ENCODE measurements at places on chromosomes 6 and 20.

- DNase-seq = no peak
Observed at GRCh38 chr6:20211941-20212391, 303 bp downstream of the MBOAT1 start.

- DNase-seq = no peak
Observed at GRCh38 chr6:126784161-126784790, 334.2 kb upstream of the RSPO3 start.

DNA sequence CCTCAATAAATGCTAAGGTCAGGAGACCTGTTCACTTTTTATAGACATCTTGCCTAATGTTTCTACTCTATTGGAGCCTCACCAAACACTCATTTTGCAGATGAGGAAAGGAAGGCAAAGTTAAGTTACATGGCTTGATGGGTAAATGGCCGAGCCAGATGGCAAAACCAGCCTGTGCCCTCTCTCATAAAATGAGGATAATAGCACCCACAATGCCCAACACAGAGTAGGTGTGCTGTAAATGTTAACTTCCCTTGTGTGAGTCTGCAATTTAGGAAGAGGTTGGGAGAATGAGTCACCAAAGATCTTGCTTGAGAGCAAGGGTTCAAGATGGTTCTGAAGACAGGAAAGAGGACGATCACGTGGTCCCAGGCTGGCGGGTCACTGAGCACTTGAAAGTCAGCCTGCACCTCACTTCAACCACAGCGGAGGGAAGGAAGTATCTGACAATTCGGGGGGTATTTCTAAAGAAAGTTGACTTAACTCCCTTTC, 3.3 kb downstream of the KCNK5 start:
- peak; percentile 81 for DNase-seq

DNA sequence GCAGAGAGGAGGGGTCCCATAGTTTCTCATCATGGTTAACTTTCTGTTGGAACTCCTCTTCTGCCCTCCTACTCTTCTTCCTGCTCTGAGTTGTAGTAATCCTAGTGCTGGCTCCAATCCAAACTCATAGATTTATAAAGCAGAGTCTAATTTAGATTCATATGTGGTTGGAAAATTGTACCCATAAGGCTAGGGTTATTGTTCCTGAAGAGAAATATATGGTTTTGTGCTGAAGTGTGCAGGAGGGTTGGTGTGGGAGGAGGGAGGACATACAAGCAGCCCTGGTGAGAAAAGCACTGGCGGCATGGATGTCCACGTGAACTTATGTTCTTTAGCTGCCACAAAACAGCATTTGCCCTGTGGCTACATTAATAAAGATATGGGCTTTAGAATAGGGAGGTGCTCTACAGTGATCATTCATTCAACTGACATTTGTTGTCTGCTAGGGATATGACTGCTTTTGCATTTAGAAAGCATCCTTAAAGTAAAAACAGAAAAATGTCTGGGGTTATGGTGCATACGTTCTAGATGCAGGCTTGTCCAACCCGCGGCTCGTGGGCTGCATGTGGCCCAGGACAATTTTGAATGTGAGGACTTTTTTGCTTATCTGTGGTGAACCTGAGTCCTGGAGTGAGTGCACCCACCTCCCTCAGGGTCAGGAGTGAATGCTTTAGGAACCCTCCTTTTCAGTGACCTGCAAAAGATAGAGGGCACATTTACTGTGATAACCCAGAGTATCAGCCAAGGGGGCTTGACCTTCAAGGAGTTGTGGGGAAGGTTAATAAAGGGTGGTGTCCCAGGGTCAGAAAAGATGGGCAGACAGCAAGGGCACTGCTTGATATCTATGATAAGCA, 4.1 kb downstream of the HLA-A start:
- no peak for DNase-seq

DNA sequence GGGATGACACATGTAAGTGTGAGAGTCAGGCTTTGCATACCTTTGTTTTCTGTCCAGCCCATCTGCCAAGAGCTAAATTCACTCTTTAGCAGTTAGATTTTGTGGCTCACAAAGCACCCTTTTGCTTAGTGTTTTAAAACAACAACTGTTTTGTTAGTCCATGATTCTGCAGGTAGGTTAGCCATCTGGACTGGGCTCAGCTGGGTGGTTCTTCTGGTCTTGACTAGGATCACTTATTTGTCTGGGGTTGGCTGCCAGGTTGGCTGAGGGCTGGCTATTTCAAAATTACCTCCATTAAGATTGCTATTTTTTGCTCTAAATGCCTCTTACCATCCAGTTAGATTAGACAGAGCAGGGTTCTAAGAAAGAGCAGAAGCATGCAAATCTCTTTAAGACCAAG, 489.3 kb downstream of the BTBD3 start:
- no peak for DNase-seq

DNA sequence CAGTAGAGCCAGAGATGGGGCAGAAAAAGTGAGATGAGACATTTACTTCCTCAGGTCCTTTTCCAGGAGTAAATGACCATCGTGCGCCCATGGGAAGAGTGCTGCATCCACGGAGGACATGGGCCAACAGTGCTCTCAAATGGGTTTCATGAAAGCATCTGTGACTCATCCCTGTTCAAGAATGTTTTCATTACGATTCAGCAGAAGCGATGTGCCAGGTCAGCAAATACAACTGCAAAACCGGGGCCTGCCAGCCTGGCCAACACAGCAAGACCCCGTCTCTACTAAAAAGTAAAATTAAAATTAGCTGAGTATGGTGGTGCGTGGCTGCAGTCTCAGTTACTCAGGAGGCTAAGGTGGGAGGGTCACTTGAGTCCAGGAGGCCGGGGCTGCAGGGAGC, 125.1 kb downstream of the LY86 start:
- DNase-seq = no peak

GRCh38 chr20:7031222-7031621, 263.7 kb downstream of the BMP2 start:
- no peak for DNase-seq

GRCh38 chr6:40640599-40641227, 53.5 kb upstream of the LRFN2 start:
- DNase-seq = no peak

DNA sequence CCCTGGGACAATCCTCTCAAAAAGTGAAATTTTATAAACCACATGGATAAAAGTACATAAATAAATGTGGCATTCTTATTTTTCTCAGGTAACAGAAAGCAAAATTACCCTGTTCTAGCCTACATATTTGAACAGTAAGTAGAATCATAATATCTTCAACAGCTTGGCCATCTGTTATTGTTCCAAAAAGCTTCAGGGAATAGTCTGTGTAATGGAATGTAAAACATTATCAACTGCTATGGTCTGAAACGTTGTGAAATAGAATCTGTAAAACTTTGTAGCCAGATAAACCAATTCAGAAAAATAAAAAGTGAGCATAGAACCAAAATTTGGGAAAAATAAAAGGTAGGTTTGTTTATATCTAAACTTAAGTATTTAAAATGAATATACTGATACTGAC, 114.7 kb downstream of the THEMIS start:
- no peak for DNase-seq

- no peak for DNase-seq
Observed at GRCh38 chr6:134816300-134816699, 133.6 kb downstream of the ALDH8A1 start.

DNA sequence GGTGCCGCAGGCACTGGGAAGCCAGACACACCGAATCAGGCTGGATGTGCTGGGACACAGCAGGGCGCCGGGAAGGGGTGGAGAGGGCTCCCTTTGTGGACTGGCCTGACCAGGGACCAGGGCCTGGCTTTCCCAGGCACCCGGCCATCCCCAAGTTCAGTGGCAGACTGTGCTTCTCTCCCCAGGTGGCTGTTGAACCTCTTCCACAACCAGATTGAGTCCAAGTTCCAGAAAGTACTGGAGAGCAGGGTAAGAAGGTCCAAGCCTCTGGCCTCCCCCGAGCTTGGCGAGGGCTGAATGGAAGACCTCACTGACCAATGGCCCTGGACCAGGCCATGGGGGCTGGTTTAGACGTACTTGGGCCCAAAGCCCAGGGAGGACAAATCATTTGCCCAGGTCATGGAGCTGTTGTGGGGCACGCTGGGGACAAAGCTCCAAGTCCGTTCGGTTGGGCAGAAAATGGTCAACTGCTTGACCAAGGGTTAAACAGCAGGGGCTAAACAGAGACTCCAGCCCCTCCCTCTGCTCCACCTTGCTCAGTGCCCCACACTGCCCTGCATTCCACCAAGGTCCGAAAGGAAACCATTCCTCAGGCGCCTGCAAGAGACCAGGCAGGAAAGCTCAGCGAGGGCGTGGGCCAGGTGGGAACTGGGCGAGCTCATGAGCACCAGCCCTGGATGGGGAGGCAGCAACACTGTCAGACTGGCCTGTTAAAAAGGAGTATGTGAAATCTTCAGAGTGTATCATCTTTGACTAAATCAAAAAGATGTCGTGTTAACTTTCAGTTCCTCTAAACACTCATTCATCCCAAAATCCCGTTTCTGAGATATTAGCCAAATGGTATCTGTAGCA, 9.1 kb downstream of the LBP start:
- DNase-seq = no peak

- peak; percentile 98 for DNase-seq
Observed at GRCh38 chr6:109349419-109349987, 32.8 kb downstream of the CD164 start.

DNA sequence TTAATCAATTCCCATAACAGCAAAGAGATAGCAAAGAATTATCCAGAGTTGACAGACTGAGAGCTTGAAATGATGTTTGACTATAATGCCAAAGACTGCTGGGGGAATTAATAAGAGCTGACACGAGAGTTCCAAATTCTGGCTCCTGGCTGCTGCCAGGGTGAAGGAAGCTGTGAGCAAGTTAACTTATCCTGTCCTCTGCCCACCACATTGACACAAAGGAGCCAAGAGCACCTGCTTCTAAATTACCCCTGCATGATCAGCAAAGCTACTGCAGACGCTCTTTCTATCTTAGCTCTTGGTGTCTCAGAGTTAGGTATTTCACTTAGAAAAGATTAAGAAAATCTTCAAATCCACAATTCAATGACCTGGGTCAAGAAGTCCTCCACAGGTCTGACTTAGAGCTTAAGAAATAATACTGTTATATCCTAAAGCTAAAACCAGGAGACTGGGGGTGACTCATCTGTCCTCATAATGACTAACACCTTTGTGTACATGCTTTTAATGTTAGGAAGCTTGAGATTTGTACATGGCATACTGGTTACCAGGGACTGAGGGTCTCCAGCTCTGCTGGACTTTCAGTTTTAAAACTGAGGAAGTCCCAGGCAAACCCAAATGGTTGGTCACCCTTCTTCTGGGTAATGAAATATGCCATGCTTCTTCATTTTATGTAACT, 13.2 kb upstream of the FRK start:
- DNase-seq = no peak

DNA sequence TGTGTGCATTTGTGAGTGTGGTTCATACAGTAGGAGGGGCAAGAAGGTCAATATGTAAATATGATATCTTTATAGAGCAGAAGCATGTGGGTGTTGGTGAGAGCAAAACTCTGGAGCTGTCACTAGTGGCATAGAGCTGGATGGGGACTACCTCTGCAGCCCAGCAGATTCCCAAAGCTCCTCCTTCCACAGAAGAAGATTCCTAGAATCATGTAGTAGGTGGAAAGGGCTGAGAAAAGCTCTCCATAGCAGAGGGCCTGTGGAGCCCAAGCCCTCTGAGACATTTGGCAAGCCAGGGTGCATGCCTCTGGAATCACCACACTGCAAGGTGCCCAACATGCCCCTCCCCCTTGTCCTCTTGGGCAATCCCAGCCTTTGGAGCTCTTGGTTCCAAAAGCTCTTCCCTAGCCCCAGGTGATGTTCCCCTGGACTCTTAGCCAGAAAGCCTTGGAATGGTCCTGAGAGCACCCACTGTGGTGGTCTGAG, 233.2 kb downstream of the LRFN2 start:
- DNase-seq = no peak

DNA sequence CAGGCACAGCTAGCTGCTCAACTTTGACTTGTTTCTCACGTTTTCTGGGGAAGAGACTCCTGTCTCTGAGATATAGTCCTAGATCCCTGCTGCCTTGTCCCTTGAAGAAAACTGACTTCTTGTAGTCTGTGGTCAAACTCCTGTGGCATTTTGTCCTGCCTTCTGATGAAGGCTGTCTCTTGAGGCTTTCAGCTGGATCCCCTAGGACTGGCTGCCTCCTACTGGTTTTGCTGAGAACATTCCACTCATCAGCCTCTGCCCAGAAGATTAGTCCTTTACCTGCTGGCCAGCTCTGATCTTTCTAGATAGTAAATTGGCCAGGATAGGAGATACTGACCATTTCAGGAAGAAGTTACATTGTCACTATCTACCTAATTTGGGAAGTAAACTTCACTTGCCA, 71.9 kb upstream of the CNR1 start:
- peak; percentile 48 for DNase-seq

DNA sequence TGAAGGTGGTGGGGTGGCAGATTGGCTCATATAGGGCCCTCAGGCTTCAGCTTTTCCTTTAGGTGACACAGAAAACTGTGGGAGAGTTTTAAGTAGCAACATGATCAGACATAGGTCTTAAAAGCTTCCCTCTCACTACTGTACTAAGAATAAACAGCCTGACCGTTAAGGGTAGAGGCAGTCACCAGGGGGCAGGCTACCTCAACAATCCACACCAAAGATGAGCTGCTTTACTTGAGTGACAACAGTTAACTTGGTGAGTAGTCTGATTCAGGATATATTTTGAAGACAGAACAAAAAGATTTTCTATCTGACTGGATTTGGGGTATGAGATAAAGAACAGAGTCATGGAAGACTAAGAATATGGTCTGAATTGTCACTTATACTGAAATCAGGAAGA, 193.1 kb upstream of the SHLD1 start:
- DNase-seq = peak; percentile 58

- DNase-seq = no peak
Observed at GRCh38 chr20:63491078-63491477, 7.8 kb downstream of the EEF1A2 start.

GRCh38 chr6:47439348-47439668, 38.3 kb upstream of the CD2AP start:
- no peak for DNase-seq

DNA sequence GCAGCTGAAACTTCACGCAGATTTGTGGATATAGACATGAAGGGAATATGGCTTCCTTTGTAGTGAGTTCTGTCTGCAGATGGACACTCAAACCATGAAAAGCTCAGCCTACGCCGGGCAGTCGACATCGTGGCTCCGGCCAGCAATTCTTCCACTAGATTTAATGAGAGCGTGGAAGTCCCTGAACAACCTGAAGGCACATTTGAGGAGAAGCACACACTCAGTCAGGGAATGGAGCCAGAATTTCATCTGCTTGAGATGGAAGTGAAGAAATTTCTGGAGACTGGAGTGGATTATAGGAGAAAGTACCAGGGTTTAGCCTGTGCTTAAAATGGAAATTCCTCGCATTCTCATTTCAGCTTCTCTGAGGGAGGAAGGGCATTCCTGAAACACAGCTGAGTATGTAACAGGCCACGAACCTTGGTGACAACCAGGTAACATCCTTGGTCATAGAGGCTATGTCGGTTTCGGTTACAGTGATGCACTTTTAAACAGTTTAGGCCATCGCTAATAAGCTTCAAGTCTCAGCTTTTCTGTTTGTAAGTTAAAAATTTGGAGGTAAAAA, 80.5 kb upstream of the AGPAT4 start:
- no peak for DNase-seq

GRCh38 chr20:35005463-35005961, 49.8 kb downstream of the MYH7B start:
- no peak for DNase-seq

- DNase-seq = peak; percentile 33
Observed at GRCh38 chr20:45814314-45814713, 1.9 kb downstream of the UBE2C start.

GRCh38 chr20:35558451-35558850, 16.6 kb downstream of the ERGIC3 start:
- DNase-seq = no peak

GRCh38 chr20:25223765-25224720, 23.8 kb upstream of the PYGB start:
- DNase-seq = no peak

- DNase-seq = no peak
Observed at GRCh38 chr6:52877168-52877567, 32.3 kb downstream of the GSTA3 start.
